ENCODE measurements at places on chromosomes 2 and 18. TPM values are rescaled to one million over a fixed set of nuclear protein-coding genes. Genes with fewer than 3 reads are reported as not detected.

Gene FOXD4L1
- polyA plus RNA-seq = not detected

DNA sequence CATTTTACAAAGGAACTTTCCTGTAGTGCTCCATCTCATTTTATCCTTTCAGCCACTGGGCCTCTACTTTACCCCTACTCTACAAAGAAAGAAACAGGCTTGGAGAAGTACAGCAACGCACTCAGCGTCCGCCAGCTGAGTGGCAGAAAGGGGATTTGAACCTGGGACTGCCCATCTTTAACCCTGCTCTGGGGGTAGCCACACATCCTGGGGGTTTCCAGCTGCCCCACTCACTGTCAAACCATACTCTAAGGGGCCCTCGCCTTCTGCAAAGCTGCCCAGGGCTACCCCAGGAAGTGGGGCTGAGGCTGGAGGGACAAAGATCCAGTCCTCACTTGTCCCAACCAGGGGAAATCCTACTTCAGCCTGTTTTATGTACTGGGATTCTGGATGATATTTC is 17.9 kb downstream of the HS1BP3 start:
- no peak for DNase-seq

DNA sequence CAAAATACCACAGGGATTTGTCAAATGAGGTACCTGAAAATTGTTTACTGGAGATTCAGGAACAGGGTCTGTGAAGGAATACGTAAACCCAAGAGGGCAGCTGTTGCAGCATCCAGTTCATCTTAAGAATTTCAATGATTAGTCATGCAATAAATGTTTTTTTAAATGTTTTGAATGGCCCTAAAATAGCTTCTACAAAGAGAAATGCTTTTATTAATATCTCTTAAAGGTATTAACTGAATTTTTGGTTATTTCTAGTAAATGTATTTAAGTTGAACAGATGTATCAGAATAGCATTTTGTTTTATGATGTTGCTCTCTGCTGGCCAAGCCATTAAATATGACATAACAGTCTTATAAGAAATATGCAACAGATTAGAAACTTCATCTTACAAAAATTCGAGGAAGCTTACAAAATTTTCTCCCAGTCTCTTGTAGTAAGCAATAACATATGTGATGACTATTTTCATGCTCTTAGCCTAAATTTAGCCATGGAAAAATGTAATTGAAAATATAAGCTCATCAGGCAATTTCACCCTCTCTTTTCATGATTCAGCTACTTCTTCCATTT is 863.9 kb downstream of the SUCLG1 start:
- DNase-seq = no peak

- no peak for DNase-seq
These were observed 856.8 kb upstream of the GCFC2 start for GRCh38 chr2:76567478-76567877.

Gene CMPK2
- polyA plus RNA-seq = 11.0 TPM

DNA sequence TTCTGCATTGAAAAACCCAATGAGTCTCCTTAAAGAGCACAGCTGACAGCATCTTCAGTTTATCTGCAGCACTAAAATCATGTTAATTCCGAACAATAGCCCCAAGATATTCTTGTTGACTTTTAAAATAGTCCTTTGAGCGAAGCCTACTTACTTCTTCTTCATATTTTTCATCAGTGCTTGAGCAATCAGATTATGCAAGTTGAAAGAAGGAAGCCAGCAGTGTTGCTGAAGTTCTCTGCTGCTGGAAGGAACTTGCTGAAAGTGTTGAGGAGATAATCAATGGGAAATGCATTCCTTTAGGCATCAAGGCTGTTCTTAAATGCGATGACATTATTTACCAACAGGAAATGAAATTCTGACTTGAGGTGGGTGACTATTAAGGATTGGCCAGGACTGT is 105.9 kb upstream of the SNTG2 start:
- no peak for DNase-seq

DNA sequence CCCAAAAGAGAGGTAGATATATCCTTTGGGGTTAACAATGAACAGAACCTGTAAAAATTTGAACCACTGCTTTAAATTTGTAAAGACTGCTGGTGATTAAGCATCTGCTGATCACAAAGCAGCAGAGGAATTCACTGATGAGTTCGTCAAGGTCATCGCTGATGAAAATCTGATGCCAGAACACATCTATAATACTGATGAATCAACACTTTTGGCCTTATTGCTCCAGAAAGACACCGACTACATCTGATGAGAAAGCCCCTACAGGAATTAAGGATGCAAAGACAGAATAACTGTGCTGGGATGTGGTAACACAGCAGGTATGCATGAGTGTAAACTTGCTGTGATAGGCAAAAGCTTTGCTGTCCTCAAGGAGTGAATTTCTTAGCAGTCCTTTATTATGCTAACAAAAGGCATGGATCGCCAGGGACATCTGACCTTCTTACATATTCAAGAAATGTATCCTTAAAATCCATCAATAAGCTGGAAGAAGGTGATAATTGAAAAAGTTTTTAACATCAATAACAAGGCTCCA is 30.5 kb upstream of the SGPP2 start:
- no peak for DNase-seq

Gene LIPG
- 1.9 TPM for polyA plus RNA-seq

Gene INHBB
- polyA plus RNA-seq = 0.27 TPM

DNA sequence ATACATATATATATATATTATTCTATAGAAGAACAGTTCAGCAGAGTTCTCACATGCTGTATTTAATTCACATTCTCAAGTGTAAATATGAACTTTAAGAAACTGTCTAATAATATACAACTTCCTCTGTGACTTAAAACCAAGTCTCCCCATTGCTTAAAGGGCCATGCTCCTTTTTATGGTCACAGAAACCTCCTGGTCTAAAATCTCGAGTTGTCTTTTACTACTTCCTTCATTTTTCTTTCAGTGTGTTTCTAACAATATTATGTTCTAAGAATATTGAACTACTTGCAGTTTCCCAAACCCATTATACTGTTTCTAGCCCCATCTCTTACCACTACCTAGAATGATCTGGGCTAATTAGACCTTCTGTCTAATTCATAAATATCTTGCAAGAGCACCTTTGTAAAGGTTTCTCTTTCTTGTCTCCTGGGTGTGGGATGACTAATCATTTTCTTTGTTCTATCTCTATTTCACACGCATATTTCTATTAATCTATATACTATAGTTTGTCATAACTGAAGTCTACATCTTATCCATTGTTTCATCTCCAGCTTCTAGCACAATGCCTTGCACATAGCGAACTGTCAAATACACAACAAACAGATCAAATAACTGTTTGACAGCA is 48.8 kb downstream of the ERBB4 start:
- no peak for DNase-seq

Gene CFLAR
- polyA plus RNA-seq = 68.6 TPM

Gene MREG
- 6.9 TPM for polyA plus RNA-seq

- DNase-seq = no peak
These were observed 151.8 kb upstream of the MMADHC start for GRCh38 chr2:149739171-149739882.

DNA sequence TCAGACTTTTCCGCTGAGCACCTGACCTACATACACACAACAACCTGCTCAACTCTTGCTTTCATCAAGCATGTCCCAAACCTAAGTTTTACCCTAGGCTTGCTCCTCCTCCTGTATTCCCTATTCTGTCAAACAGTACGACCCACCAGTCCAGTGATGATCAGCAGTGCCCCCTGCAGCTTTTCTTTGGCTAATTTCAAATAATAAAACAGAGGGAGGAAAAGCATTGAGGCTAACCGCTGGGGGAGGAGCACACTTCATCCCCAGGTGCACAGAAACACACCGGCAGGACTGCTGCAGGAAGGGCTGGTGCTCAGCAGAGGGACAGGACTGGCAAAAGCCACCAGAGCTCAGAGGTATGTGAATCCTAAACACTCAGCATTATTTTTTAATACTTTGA is 21.2 kb downstream of the E2F6 start:
- DNase-seq = no peak

GRCh38 chr2:46193356-46193755 is 103.9 kb upstream of the EPAS1 start:
- DNase-seq = no peak

Gene CTAGE1
- not detected for polyA plus RNA-seq

- DNase-seq = peak; percentile 21
These were observed 213.0 kb upstream of the CELF4 start for GRCh38 chr18:37778417-37779165.

GRCh38 chr2:98697651-98698337 is 33.1 kb downstream of the MGAT4A start:
- no peak for DNase-seq

Gene CPS1
- 120 TPM for polyA plus RNA-seq

DNA sequence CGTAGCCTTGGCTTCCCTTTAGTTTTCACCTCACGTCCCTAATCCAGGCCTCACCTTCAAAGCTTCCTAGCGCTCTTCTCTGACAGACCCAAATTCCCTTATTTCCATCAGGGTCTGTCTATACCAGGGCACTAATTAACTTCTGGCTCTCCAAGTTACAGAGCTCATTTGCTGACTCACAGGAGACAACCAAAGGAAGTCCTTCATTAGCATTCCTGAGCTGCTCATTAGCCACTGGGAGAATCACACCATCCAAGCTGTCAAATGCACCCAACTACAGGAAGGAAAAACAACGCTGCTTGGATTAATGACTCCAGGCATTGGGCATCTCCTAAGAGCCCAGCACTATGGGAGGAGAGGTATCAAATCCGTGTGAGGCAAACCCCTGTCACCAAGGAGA is 109.8 kb upstream of the ALK start:
- no peak for DNase-seq

- no peak for DNase-seq
These were observed 38.0 kb downstream of the RHBDD1 start for GRCh38 chr2:226873826-226874225.

Gene CHRNG
- polyA plus RNA-seq = not detected

GRCh38 chr2:237270520-237270919 is 143.4 kb downstream of the COL6A3 start:
- no peak for DNase-seq

GRCh38 chr18:77127769-77128671 is 4.6 kb downstream of the MBP start:
- peak; percentile 97 for DNase-seq

- no peak for DNase-seq
These were observed 162.3 kb downstream of the MREG start for GRCh38 chr2:215851082-215851481.

DNA sequence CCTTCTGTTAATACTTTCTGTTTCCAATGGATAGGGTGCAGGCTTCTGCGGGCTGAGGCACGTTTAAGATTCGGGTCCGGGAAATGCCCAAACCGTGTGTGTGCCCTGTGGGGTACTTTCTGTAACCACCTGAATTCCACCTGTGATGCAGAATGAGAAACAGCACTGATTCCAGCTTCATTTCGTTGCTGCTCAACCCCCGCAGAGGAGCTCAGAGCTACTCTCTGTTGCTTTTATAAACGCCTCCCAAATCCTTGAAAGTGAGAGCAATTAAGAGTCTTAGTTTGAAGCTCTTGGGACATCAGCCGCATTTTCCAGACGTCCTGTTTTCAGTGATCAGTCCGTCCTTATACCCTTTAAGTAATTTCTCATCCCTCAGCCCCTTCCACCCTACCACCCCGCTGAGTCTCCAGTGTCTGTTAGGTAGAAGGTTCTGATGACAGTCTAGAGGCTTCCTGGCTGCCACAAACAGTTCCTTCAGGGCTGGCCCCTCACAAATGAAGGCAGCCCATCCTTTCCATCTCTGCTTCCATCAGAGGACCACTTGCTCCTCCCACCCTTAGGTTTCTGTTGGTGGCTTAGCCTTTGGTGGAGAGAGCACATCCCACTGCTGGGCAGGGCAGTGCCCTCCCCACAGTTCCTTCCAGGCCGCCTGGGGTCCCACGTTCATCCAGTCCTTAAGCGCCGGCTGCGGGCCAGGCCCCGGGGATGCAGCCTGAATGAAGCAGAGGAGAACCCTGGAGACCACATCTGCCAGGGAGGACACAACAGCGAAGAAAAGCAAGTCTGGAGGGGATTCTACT is 230.1 kb downstream of the SEPTIN10 start:
- DNase-seq = no peak

- no peak for DNase-seq
These were observed 136.8 kb downstream of the RDH14 start for GRCh38 chr2:18423636-18424035.

DNA sequence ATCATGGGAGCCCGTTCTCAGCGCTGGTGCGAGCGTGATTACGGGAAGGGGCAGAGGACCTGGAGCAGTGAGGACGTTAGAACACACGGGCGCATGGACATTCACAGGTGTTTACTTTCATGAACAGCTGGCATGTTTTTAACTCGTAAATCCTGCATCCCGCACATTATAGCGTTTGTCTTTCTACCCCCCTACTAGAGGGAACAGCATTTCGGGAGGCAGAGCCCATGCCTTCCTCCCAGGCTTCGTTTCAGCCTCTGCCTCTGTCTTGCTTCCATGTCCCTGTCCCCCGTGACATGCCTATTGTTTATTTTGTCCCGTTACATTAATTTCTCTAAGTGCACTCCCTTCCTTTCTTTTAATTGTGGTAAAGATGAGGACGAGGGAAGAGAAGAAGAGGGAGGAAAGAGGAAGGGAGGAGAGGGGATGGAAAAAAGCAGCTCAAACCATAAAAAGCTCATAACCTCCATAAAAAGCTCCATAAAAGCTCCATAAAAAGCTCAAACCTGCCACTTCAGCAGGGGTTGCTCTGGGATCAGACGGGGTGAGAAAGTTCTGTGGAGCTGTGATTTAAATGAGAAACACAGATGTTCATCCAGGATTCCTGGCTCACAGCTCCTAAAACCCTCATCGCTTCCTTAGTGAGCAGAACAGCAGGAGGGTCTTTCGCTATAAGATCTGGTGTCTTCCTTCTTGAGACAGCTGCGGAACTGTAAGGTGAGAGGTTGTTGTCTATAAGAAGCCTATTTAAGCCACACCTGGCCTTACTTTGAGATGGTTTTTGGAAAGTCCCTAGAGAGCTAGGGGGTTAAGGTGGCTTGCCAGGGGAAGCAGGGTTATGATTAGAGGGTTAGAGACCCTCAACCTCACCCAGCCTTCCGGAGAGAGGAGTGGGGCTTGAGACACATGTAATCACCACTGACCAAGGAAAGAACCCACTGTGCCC is 66.6 kb upstream of the SNTG2 start:
- DNase-seq = no peak

Gene DUSP11
- polyA plus RNA-seq = 14.9 TPM

Gene PDE6D
- 28.1 TPM for polyA plus RNA-seq

All from small intestine (tissue), 16 donors.